Stimulated activated CD4-positive, alpha-beta T cell treated with anti-CD3 and anti-CD28 coated beads, TNF-alpha, amount 100 ng/mL, for 24 hours (primary cell): ENCODE measurements at places on chromosomes 1 and 21.
A peak's percentile ranks its signal among the peaks of the same experiment; 100 is the strongest.

DNA sequence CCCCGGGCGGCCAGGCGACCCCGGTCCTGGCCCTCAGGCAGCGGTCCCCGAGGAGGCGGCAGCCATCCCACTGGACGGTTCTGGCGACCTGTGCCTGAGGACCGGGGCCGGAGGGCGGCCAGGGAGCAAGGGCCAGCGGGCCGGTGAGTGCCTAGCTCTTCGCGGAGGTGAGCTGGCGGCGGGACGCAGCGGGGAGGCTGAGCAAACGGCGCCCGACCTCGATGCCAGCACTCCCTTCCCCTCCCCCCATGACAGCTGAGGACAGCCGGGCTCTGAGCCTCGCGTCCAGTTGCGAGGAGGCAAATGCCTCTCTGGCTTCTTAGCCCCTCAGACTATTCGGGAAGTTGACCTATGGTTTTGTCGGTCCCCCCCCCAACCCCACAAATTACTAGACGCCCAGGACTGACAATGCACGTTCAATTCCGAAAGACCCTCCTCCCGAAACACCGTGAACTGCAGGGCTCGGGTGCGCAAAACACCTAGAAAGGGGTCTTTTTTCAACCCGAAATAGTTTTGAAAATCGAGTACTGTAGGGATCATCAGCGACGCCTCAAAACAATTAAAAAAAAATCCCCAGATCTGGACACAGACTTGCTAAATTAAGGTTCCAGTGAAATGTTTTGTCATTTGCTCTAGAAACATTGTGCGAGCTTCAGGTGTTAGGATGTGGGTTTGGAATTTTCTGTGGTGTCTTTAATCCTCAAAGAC lies 8.3 kb downstream of the CDKN2C start:
- no peak for DNase-seq

DNA sequence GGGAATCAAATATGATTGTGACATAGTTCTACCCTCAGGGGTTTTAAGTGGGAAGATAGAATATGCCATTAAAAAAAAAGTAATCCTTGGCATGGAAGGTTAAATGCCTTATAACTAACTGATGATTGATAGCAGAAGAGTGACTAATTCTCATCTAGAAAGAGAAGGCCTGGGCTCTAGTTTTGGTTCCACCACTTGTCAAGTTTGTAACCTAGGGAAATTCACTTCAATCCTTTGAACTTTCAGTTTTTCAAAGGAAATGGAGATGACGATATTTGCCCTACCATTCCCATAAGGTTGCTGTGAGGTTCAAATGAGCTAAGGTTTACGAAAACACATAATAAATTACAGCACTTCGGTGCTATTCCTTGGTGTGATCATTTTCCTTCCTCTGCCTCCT lies 88.5 kb downstream of the GPR88 start:
- DNase-seq = no peak

DNA sequence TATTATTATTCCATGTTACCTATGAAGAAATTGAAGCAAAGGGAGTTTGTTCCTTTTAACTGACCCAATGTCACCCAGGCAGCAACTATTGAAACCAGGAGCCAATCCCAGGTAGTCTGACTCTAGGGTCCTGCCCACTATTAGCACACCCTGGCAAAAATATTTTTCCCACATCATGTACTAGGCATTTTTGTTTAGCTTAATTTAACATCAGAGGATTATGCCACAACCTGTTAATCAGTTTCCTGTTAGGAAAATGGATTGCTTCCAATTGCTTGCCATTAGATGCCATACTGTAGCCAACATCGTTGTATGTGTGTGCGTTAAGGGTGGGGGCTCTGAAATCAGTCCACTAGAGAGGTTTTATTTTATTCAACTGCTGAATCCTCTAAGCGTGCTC lies 281.1 kb downstream of the DNM3 start:
- DNase-seq = no peak

DNA sequence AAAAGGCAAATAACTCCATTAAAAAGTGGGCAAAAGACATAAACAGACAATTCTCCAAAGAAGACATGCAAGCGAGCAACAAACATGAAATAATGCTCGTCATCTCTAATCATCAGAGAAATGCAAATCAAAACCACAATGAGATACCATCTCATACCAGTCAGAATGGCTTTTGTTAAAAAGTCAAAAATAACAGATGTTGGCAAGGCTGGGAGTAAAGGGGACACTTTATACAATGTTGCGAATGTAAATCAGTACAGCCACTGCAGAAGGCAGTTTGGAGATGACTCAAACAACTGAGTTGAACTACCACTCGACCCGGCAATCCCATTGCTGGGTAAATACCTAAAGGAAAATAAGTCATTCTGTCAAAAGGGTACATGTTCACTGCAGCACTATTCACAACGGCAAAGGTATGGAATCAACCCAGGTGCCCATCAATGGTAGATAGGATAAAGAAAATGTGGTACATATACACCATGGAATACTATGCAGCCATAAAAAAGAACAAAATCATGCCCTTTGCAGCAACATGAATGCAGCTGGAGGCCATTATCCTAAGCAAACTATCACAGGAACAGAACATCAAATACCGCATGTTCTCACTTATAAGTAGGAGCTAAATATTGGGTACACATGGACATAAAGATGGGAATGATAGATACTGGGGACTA lies 25.9 kb downstream of the TSPAN2 start:
- no peak for DNase-seq

DNA sequence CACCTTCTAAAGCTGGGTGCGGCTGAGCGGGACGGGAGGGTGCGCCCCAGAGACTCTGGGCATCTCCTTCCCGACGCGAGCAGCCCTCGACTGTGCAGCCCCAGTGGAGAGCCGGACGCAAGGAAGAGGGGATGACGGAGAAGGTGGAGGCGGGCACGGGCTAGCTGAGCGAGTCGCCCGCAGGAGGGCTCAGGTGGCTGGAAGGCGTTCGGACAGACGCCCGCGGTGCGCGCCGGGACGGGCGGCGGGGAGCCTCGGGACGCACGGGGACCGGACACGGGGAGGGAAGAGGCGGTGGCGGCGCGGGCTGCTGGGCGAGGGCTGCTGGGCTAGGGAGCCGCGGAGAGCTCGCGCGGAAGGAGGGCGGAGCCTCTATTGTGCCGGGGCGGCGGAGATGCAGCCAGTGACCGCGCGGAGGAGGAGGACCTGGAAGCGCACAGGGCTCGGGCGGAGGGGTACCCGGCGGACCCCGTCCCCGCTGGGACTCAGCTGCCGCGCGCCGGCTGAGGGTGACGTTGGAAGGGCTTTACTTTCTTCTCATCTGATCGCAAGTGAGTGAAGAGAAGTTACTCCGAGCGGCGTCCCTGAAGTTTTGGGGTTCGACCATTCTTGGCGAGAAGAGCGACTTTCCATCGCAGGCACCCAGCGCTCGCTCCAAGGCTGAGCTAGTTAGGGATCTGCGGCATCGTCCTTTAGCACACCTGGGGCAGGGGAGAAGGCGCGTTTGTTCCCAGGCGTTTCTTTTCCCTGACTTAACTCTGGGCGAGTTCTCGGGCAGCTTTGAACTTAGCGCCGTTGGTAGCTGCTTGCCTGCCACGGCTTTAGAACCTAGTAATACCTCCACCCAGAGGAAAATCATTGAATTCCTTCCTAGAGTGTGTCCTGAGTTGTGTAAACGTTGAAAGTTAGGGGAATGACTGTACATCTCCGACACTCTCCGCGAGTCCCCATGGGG lies at the start of gene OLFML2B:
TSS of gene OLFML2B (minus strand) at position 323 of the 955 bp plus-strand sequence. CDS start 439 bp downstream, outside the sequence.
- peak; percentile 20 for DNase-seq

- no peak for DNase-seq
These were observed 81.2 kb downstream of the PRDM2 start for GRCh38 chr1:13781228-13781627.

- DNase-seq = no peak
These were observed 17.0 kb downstream of the PAPPA2 start for GRCh38 chr1:176479971-176480370.

GRCh38 chr1:216913976-216914375 lies 190.7 kb upstream of the ESRRG start:
- DNase-seq = no peak

DNA sequence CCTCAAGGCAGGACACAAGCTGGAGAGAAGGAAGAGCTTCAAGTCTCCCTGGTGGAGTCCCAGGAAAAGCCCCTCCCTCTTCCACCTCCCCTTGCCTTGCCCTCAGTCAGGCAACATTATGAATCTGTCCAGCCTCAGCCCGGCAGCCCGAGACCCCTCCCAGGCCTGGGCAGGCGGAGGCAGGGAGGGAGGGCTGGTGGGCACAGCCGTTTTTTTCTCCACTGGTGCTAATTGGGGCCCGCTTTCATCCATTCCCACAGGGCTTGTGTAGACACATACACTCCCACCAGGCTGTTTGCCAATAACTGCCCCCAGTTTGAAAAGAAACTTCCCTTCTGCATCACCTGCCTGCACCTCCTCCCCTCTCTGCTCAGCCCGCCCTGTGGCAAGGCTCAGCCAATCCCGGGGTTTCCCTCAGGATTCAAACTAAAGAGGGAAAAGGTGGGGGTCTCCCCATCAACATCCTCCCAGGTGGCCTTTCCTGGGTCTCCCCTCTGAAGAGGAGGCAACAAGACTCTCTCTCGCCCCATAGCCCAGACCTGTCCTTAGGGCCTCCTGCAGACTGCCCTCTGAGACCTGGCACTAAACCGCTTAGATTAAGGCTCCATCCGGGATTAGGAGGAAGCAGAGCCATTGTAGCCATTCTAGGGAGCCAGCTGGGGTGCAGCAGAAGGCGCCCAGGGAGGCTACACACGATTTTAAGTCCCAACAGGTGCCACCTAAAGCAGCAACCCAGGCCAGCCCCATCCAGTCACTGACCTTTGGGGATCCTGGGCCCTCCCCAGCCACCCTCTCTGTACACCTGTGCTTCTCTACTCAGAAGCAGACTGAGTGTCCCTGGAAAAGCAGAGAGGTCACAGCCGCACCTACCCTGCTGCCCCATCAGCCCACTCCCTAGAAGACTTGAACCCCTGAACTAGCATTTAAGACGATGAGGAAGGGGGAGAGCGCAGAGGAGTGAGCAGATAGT lies 3.5 kb downstream of the IGSF9 start:
- no peak for DNase-seq

DNA sequence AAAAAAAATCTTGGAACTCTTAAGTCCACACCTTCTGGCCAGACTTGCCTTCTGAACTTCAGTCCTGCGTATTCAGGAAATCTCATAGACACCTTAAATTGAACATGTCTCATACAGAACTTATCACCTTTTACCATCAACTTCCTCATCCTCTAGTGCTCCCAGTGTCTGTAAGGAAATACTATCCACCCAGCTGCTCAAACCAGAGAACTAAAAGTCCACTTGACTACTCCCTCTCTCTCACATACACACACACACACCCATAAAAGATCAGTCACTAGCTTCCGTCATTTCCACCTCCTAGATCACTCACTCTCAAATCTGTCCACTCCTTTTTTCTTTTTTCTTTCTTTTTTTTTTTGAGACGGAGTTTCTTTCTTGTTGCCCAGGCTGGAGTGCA lies 10.9 kb upstream of the CAP1 start:
- DNase-seq = no peak

DNA sequence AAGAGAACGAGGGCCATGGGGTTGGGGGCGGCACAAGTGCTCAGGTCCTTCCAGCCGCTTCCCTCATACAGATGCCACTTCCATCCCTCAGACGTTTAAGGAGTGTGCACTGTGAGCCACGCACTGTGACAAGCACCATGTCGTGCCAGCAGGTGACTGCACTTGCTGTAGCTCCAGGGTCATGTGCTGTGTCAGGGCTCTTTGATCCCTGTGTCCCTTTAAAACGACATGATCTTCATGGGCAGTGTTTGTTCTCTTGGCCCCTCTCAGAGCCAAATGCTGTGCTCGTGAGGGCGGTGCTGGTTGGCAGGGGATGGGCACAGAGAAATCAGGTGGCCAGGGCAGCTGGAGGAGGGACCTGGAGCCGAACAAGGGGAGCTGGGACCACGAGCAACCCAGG lies 19.9 kb downstream of the IL10RB start:
- no peak for DNase-seq

GRCh38 chr1:81197591-81197990 lies 603.1 kb upstream of the ADGRL2 start:
- no peak for DNase-seq

- DNase-seq = no peak
These were observed 99.8 kb upstream of the LHX8 start for GRCh38 chr1:75034376-75034775.

DNA sequence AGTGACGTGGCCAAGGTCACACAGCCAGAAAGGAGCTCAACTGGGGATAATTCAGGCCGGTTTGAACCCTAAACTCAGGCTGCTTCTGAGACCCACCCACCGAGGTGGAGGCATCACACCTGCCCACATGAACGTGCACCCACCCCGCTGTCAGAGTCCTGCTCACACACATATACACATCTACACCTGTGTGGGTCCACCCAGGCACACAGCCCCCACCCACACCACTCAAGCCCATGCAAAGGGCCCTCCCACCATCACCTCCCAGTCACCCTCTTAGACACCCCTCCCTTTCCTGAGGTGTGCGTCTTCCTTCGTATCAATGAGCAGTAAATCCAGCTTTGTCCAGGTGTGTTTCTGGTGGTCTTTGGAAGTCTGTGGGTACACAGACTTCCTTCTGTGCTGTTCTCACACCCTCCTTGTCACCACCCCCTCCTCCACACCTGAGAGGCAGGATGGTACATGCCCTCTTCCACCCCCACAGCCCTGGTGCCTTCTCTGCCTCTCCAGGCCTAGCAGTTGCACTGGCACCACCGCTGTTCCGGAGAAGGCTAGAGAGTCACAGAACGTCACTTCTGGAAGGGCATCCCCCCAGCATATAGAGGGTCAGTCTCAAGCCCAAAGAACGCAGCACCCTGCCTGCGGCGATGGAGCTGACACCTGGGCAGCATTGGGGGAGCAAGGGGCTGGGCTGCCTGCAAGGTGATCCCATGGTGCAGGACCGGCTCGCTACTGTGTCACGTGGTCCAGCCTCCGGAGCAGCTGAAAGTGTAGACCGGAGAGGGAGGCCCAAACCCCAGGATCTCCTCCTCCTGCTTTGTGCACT lies 18.9 kb upstream of the FAM131C start:
- no peak for DNase-seq

DNA sequence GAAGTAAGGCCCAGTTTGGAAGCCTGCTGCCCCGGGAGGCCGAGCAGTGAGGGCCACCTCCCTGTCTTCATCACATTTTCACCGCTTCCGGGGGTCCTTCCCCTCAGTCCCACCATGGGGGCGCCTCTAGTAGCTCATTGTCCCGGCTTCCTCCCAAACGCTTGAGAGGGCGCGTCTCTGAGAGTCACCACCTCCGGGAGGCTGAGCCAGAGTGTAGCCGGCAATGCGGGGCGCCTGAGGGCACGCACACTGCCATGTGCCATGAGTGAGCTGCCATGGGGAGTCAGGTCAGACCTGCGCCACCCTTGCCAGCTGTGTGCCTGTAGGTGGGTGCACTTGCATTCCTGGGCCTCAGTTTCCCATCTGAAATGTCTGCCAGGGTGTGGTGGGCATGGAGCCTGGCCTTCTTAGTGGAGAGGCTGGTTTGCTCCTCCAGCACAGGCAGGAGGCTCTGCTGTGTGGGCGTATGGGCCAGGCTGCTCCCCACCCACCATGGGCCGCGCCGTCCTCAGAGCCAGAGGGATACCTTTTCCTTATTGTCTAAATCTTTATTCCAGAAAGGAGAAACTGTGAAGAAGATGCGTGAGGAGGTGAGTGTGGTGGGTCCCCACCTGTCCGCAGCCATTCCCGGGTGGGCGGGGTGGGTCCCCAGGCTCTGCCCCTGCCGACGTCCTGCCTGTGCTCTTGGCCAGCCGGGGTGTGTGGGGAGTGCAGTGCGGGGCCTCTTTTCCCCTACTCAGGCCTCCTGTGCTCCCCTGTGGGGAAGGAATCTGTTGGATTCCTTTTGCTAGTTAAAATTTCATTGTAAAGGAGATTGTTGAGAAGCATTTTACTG lies 81.3 kb upstream of the COL6A1 start:
- DNase-seq = no peak

GRCh38 chr1:203346060-203346768 lies 4.7 kb downstream of the FMOD start:
- no peak for DNase-seq
